ENCODE measurements at places on chromosomes 6 and 20.

GRCh38 chr20:64152906-64153305 lies 11.3 kb upstream of the MYT1 start:
- DNase-seq = no peak

GRCh38 chr20:59033616-59034165 lies 1.6 kb upstream of the ATP5F1E start:
- no peak for DNase-seq

DNA sequence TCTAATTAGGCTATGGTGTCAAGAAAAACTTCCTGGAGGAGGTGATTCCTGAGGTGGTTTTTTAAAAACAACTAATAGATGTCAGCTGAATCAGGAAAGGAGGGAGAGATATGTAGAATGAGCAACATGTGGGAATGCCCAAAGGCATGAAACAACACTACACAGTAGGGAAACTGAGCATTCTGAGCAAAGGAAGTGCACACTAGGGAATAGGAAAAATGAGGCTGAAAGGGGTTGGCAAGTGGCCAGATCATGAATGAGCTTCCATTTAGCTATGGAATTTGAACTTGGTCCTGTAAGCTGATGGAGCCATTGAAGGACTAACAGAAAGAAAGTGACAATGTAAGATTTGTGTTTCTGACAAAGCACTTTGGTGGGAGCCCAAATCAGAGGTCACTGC lies 16.9 kb upstream of the SLC35F1 start:
- DNase-seq = no peak

DNA sequence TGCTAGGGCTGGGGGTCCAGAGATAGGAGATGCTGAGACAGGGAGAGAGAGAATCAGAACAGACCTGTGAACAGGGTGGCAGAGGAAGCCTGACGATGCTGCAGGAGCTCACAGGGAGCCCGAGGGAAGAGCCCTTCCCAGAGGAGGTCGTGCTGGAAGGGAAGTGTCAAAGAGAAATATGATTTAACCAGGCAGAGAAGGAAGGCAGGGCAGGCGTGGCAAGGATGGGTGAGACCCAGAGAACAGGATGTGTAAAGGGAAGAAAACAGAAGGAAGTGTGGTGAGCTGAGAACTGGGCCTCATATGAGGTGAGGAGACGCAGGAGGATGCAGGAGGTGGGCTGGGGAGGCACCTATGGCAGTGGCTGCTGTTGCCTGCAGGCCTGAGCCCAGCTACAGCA lies 105.6 kb downstream of the ZDHHC14 start:
- no peak for DNase-seq

- DNase-seq = no peak
Measured at GRCh38 chr20:49585585-49586245, 17.8 kb upstream of the PTGIS start.

GRCh38 chr6:45901767-45902650 lies 113.7 kb downstream of the CLIC5 start:
- no peak for DNase-seq
